ENCODE measurements at places on chromosomes 7 and 10.

- no peak for DNase-seq
Measured at GRCh38 chr10:94343151-94343550, 19.6 kb downstream of the NOC3L start.

DNA sequence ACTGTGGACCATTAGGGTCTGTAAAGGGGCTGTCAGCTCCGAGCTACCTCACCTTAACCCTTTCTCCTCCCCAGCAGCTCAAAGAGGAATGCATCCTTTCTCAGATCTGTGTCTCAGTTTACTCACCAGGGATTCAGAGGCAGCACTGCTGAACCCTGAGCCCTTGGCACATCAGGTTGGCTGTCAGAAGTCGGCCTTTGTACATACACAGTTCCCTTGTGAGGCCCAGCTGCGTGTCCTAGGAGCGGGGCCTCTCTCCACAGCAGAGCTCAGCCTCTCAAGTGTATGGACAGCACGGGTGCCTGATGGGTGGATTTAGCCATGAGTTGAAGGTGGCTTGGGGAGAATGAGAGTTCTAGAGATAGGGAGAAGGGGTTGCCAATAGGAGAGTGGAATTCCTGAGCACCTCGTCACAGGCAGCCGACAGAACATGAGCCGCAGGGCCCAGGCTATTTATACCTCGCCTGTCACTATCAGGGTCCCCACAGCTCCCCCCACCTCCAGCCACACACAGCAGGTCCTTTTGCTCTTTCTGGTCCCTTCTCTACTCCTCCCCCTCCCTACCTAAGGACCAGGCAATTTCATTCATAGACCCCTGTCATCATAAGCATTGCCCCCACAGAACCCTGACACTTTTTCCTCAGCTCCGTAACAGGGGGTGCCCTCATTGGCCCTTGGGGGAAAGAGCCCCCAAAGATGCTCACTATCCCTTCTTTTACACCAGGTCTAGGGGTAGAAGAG is 2.1 kb upstream of the FLNC start:
- DNase-seq, result no peak

DNA sequence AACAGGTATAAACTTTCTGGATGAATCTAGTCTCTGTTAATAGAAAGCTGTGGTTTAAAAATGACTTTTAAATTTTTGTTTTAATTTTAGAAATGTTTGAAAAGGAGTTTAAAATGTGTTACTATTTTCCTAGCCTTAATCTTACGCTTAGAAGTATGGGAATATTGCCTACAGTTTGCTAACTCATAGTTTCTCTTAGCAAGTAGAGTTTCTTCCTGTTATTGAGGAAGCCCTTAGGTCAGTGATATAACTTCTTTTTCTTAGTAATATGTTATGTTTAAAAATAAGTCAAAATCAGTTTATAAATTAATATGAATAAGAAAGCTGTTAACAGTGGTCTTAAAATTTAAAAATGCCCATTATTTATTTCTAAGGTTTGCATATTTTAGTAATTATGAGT is 3.1 kb downstream of the STARD3NL start:
- DNase-seq, result no peak

- DNase-seq, result no peak
Measured at GRCh38 chr7:4266270-4267040, 415.6 kb upstream of the FOXK1 start.

- no peak for DNase-seq
Measured at GRCh38 chr7:158824028-158824427, 5.3 kb downstream of the ESYT2 start.

DNA sequence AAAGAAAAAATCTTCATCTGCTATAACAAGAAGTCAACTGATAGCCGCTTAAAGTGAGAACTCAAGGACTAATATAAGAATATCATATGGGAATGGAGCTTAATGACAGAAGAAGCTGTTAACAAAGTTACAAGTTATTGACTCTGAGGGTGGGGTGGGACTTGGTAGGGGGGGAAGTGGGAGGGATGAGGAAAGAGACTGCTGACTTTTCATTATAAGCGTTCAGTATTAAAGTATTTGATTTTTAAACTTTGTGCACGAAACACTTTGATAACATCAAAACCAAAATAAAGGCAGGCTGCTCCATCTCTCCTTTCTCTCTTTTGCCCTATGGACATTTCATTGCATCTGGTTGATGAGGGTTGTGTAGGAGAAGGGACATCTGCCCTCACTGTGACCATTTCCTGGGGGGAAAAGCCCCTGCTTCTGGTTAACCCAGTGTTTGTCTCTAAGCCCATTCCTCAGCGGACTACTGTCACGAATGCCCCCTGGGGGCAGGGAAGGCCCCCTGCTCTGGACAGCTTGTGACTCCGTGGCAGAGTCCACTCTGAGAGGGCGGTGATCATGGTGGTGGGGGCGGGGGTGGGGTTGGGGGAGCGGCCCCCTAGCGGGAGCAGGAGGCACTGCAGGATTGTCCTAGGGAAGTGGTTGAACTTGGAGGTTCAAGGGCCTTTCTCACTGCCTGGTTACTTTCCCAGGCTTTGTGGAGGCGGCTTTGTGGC is 17.4 kb downstream of the SLC13A4 start:
- DNase-seq, result no peak

DNA sequence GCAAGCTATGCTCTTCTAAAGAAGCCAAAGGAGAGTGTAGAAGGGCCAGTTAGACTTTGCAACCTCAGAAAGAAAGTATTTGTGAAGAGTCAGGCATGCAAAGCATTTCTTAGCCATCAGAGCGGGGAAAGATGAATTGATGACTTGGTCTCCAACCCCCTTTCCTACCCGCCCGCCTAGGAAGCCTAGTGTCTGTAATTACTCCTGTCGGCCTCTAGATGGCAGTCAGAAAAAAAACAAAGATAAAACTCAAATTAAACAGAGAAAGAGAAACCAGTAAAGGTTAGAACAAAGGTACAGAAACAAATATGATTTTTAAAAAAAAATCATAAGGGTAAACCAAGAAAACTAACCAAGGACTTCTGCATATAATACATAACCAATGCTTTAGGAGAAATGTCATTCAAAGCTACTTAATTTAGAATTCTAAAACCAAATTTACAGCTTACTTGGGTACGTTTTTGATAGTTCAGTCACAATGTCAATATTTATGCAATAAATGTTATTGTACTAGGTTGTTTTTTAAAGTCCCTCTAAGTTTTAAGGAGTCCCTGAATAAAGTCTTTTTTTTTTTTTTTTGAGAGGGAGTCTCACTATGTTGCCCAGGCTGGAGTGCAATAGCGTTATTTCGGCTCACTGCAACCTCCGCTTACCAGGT is 97.6 kb downstream of the LYZL1 start:
- no peak for DNase-seq

- DNase-seq, result no peak
Measured at GRCh38 chr7:21898265-21898930, 47.3 kb downstream of the CDCA7L start.

- no peak for DNase-seq
Measured at GRCh38 chr7:17674166-17674942, 265.9 kb downstream of the SNX13 start.

DNA sequence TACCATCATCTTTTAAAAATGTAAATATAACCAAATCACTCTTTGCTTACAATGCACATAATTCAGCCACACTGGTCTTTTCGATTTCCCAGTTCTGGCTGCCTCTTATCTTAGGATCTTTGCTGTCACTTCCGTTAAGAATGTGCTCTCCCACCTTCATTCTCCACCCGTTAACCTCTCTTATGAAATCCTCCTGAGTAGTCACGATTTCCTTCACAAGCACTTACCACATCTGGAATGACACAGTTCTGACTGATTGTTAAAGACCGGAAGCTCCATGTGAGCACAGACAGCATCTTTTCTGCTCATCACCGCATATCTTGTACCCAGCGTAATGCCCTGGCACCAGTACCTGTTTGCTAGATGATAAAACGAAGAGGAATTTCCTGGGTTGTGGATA is 84.3 kb downstream of the CUL2 start:
- DNase-seq, result no peak

- peak; percentile 52 for DNase-seq
Measured at GRCh38 chr7:1290026-1290678, 57.5 kb downstream of the UNCX start.

- DNase-seq, result no peak
Measured at GRCh38 chr10:35172574-35172973, 45.9 kb downstream of the CREM start.

- no peak for DNase-seq
Measured at GRCh38 chr7:143455491-143455890, 12.2 kb downstream of the TAS2R60 start.

- DNase-seq, result no peak
Measured at GRCh38 chr7:89797965-89798598, 356.2 kb upstream of the STEAP1 start.

DNA sequence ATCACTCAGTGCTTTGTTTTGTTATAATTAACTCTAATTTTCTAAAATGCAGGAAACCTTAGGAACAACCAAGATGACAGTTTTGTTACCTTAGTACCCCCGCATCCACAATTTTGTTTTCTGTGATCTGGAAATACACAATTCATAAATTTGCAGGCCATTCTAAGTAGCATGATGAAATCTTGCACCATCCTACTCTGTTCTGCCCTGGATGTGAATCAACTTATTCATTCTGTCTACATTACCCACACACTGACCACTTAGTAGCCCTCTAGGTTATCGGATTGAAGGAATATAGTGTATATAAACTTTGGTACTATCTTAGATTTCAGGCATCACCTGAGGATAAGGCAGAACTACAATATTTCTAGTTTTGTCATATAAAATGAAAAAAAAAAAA is 155.9 kb downstream of the CTTNBP2 start:
- DNase-seq, result no peak

DNA sequence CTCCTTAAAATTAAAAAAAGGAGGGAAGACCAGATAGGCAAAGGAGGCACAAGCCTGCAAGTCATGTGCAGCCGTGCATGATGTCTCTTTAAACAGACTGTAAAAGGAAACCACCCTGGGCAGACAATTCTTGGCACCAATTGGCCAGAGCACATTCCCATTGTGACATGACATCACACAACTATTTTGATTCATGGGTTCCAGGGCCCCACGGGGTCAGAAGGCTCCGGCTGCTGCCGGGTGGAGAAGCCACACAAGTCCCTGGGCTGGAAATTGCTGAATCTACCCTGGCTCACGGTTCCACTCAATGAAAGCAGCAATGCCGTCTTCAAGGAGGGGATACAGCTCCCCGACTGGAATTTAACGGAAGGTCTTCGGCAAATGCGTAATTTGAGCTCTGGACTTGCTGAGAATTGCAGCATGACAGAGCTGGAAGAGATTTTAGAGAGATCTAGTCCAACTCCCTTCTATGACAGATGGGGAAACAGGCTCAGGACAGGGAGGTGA is 140.5 kb downstream of the PRKAG2 start:
- DNase-seq, result peak; percentile 84

- no peak for DNase-seq
Measured at GRCh38 chr10:96457341-96457740, 56.4 kb downstream of the TLL2 start.

DNA sequence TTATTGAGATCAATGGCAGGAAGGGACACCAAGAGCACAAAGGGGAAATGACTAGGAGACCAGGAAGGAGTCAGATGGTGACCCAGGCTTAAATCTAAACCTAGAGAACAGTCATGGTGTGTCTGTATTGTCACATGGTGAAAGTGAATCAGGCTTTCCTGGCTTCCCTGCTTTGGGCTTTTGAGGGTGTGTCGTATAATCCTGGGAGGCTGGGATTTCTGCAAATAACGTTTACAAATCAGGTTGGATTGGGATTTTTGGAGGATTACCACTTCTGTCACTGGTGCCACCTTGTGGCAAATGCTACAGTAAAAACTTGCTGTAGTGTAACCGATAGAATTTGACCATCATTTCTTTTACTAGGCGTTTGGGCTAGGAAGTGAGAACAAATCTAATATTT is 502.6 kb downstream of the NRG3 start:
- no peak for DNase-seq

DNA sequence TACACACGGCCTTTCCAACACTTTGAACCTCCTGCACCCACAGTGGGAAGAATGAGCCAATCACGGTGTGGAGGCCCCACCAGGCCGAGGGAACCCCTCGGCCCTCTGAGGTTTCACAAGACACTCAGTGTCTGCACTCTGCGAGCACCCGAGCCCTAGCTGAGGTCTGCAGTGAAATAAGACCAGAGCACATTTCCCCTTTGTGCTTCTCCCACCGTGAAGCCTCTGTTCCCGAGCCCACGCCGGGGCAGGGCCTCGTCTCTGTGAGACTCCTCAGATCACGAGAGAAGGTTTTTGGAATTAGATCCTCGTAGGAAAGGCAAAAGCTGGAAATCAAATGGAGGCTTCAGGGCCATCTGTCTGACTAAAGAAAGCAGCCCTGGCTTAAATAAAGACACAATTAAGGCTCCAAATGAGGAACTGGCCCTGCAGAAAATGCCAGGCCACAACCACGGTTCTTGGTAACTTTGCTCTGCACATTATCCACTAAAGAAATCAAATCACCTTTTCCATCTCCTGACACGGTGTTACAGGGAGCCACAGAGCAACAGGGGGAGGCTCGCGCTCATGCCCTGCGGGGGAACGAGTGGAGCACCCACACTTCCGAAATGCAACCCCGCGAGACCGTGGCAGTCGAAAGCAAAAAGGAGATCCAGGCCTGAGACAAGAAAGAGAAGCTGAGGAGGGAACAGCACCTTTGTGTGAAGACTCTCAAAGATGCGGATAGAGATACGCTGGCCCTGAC is 43.7 kb downstream of the FAM53B start:
- DNase-seq, result no peak

DNA sequence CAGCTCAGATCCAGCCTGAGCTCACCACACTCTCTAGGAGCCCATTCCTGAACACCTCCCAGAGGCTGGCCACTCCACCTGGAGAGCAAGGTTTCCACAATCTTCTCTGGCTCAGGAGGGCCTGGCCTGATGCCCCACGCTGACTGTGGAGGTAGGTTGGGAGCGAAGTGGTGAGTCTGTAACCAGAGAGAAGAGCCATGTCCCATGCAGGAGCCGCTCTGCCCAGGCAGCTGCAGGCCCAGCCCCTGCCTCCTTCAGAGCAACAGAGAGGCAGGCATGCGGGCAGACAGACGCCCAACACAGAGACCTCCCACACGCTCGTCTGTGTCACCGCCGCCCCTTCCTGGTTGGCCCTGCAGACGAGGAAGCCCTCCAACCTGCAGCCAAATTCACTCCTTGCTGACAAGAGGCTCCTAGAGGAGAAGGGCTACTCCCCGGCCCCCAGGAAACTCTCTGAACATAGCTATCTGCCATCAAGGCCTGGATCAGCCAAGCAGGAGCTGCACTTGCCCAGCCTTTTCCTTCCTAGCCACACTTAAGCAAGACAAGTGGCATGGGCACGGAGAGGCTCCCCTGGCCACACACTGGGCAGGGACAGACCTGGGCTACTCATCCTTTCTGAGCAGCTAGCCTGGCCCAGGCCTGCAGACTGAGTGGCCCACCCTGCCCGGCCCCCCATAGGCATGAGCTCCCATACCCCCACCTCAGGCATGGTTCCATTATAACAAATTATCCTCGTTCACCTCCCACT is 101.9 kb downstream of the GRID1 start:
- DNase-seq, result no peak

- no peak for DNase-seq
Measured at GRCh38 chr10:79063071-79063491, 5.7 kb upstream of the ZMIZ1 start.

Measured in NCI-H2107 (cell line).